ENCODE measurements at places on chromosomes 4 and X.
A peak's percentile ranks its signal among the peaks of the same experiment; 100 is the strongest.

DNA sequence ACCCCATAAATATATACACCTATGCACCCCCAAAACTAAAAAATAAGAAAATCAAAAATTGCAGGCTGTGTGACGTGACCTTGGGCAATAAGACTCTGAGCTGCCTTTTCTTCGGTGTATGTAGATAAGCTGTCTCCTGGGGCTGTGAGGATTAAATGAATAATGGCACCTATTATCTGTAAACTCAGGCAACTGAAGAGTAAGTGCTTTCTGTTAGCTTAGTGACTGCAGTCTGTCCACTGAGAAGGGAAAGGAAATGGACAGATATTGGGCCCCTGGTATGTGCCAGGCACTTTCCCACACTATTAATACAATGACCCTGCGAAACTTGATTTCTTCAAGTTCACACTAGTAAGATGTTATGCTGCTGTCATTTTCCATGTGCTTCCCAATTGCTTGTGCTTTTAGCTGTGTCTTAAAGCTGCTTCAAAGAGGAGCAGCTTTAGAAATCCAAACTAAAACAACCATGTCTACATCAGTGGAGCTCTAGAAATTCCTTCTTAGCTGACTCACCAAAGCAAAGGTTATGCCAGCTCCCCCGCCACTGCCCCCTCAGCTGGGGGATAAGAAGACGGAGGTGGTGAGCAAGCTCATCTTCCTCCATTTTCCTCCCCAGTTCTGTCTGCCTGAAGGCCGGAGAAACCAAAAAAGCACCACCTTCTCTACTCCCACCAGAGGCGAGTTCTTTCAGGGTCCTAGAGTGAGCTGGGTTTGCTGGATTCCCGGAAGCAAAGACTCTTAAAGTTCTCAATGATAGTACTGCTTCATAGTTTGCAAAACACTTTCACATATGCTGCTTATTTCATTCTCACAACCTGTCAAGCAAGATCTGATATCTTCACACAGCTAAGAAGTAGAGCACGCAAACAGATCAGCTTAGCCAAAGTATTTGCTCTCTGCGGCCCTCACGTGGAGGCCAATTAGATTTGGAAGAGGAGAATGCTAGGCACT lies 8.8 kb upstream of the DGAT2L6 start:
- DNase-seq = no peak

- DNase-seq = no peak
These were observed 133.3 kb upstream of the PRPS2 start for GRCh38 chrX:12657881-12658280.

GRCh38 chr4:3710451-3711182 lies 55.6 kb upstream of the ADRA2C start:
- DNase-seq = peak; percentile 16

DNA sequence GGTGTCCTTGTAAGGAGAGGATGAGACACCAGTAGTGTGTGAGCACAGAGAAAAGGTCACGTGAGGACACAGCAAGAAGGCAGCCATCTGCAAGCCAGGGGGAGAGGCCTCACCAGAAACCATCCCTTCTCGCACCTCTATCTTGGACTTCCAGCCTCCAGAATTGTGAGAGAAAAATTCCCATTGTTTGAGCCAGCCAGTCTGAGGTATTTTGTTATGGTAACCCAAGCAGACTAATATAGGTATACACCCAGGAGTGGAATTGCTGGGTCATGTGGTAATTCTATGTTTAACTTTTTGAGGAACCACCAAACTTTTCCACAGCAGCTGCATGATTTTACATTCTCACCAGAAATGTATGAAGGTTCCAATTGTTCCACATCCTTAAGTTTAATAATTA lies 25.6 kb downstream of the ZDHHC9 start:
- DNase-seq = no peak

DNA sequence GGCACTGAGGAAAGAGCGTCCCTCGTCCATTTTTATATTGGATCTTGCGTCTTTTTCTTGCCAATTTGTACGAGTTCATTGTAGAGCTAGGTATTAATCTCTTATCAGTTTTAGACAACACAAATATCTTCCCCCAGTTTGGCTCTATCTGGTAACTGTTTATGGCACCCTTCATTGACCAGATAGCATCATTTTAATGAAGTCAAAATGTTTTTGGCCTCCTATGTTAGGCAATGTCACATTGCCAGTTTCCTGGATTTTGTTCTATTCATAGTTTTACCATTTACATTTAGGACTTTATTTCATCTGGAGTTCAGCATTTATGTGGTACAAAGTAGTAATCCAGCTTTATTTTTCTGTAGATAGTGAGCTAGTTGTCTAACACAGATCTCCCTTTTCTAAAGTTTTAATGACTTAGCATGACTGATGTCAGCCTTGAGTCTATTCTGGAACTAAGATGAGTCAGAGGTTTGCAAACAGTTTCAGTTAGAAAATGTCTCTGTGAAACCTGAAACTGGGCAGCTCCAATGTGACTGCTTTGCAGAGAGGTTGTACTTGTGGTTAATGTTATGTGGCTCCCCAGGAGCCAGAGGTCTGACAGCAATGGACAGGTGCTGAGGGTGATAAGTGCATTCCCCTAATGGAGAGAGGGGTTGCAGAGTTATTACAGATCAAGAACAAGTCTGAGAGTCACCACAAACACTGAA lies 5.3 kb upstream of the STBD1 start:
- DNase-seq = no peak

DNA sequence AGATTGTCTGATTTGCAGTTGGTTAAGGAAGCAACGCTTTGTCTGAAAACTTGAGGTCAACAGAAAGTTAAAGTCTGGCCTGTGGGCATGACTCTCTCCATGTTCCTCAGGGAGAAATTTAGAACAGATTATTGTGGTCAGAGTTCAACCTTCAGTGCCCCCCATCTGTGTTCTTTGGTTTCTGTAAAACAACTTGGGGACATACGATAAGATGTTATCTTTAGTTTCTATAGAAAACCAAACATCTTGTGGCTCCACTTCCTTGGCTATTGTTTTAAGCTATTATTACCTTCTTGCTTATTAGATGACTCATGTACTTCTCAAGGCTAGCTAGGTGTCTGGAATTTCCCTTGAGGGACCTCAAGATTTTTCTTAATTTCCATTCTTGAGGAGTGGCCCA lies 507.7 kb downstream of the PDHA2 start:
- DNase-seq = no peak

DNA sequence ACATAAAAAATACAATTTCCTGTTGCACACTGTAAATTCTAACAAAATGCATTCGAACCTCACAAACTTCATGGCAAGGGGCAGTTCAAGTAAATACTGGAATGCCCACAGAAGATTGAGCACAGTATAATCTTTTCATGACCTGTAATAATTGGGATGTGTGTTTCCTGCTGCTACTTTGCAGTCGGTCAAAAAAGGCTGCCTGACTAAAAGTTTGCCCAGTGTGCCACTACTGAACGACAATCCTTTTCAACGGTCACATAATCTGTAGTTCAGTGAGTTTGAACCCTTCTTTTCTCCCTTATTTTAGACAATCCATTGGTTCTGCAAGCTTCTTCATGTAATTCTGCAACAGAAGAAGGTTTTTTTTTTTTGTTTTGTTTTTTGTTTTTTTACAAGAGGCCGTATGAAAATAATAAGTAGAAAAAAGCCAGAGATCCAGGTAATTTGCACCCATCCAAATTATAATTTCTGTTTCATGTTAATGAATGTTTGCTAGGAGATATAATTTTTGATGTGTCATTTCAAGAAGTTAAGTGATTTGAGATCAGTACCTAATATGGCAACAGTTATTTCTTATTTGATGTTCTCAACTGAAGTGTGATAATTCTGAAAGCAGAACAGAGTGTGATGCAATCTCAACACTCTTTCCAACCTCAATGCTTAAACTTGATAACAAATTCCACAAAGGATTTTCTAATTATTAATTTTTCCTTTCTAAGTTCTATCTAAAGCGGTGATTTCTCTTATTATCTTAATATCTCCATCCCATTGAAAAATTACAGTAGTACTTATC lies 237.6 kb downstream of the FSTL5 start:
- DNase-seq = no peak

- no peak for DNase-seq
These were observed at the start of gene ESX1 for GRCh38 chrX:104254442-104255115. TSS of gene ESX1 (minus strand) at chrX:104254933. CDS start at chrX:104254849, 84 bp downstream.

DNA sequence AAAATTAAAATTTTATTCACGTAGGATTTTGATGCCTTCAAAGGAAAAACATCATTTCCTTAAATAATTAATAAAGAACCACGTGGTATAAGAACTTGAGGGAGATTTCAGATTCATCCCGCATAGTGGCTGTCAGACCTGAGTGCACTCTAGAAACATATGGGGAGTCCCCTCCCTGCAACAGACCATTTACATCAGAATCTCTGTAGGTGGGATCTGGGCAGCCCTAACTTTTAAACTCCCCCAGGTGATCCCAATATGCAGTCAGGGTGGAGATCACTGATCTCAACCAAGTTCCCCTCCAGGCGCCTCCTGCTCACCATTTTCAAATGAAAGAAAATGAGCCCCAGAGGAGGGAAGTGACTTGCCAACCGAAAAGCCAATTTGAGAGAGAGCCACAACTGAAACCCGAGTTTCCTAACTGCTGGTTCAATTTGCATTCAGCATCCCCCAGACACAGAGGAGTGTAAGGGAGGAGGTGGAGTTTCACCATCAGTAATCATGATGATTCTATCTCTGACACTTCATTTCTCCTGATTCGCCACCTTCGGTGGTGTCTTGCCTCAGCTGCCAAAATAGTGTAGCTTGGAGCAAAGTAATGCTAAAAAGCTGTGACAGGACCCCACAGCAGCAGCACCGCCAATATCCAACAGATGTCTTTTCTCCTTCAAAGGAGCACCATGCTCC lies 11.4 kb downstream of the RNF150 start:
- DNase-seq = no peak
